Activated CD4-positive, alpha-beta T cell treated with anti-CD3 and anti-CD28 coated beads, Interleukin-2, amount 10 ng/mL, durations not matched to agents 7 days and 5 days (primary cell): ENCODE measurements at places on chromosomes 2 and 18. TPM values are rescaled to one million over a fixed set of nuclear protein-coding genes. Genes with fewer than 3 reads are reported as not detected.

NDC80 gene
- 96.5 TPM for total RNA-seq

UGT1A9 gene
- not detected for total RNA-seq

- H3K4me1 ChIP-seq = peaks cover 16% of the 10 kb centered on the region
- H3K27ac ChIP-seq = no peak overlapping the region
- H3K4me3 ChIP-seq = no peak overlapping the region
- no peak for DNase-seq
- no peaks in the 10 kb centered on the region for H3K27me3 ChIP-seq
- H3K36me3 ChIP-seq = peaks cover 4% of the 10 kb centered on the region
Measured at GRCh38 chr2:46097714-46098480, 199.3 kb upstream of the EPAS1 start.

DNA sequence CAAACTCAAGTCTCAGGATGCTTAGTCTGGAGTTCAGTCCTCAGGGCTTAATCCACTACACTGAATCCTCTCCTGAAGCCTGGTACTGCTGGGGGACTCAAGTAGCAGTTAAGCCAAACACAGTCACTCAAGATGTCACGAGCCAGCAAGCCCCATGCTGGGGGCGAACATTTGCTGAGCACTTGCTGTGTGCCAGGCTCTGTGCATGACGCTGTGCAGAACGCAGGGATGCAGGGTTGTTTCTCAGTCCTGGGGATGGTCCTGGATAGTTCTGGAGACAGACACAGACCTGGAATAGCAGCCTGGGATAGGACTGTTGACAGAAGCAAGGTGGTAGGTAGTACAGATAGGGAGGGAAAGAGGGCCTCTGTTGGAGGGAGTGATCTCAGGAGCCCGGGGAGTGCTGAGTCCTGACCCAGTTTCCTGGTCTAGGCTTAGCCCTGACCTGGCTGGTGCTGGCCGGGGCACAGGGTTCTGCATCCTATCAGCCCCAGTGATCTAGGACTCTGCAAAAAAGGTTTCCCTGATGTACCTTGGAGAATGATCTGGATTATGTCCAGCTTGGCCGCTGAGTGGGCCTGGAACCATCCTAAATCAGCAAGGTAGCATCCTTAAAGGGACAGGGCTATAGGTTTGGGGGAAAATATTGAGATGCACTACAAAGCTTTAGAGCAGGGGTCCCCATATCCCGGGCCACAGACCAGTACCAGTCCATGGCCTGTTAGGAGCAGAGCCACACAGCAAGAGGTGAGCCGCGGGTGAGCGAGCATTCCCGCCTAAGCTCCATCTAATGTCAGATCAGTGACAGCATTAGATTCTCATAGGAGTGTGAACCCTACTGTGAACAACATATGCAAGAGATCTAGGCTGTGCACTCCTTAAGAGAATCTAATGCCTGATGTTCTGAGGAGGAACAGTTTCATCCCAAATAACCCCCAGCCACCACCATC is 54.7 kb upstream of the OTOF start:
- H3K4me1 ChIP-seq = no peaks in the 10 kb centered on the region
- H3K27ac ChIP-seq = no peak overlapping the region

DNA sequence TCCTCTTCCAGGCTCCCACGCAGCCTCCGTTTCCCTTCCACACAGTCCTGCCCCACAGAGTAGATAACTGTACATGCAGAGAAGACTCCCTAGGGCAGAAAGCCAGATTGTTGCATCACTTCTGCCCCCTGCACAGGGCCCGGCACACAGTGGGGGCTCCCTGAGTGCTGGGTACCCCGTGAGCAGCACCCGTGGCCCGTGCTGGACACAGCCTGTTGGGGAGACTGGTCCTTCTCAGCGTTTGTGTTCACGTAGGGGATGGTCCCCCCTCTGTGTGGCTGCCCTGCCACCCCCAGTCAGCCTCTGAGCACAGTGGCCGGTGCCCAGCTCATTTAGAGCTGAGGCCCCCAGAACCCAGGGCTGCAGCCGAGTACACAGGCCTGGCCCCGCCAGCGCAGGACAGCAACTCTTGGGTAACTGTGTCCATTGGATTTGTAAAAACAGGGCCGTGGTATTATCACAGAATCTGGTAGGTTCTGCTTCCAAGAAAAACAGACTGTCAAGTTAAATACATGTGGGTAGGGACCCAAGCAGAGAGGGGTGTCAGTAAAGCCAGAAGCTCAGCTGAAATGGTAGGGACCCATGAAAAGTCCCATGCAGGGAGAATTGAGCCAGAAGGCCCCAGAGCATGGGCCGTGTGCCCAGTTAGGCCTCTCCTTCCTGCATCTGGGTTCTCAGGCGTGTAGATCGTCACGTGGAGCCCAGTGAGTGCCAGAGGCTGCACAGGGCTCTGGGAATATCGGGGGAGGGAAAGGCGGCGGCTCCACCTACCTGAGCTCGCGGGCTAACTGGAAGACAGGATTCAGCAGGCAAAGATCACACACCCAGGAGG is 257.3 kb downstream of the ATAD2B start:
- DNase-seq = no peak
- no peaks in the 10 kb centered on the region for H3K27me3 ChIP-seq
- H3K36me3 ChIP-seq = no peaks in the 10 kb centered on the region
- no peak overlapping the region for H3K4me3 ChIP-seq
- no peak overlapping the region for H3K27ac ChIP-seq

DNA sequence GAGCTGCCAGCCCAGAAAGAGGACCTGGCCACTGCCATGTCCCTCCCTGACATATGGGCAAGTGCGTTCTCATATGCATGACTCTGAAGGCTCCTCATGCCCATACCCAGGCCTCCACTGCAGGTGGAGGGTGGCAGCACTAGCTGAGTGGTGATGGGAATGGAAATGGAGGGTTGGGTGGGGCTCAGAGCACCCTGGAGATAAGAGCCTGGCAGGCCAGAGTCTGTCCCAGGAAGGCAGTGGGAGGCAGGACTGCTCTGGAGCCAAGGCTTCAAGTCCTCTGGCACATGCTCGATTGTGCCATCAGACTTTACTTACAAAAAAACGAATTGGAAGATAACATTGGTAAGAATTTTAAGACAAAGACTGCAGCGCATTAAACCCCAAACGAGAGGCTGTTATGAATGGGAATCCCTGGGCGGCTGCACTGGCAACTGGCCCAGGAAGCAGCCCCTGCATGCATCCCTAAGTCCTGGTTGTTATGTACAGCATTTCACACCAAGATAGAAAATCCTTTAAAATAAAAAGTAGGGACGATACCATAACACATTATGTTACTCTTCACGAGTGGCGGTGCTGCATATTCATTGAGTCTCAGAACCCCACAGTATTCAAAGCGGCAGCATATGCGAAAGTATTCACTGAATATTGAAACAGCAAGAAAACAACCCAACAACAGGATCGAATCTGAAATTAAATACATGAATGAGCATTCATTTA is 81.7 kb upstream of the FAM98A start:
- no peak overlapping the region for H3K27ac ChIP-seq
- DNase-seq = no peak
- no peaks in the 10 kb centered on the region for H3K4me1 ChIP-seq
- H3K36me3 ChIP-seq = no peaks in the 10 kb centered on the region

GRCh38 chr2:126115975-126116374 is 540.0 kb upstream of the GYPC start:
- DNase-seq = no peak
- no peak overlapping the region for H3K4me3 ChIP-seq
- H3K36me3 ChIP-seq = no peaks in the 10 kb centered on the region
- H3K27ac ChIP-seq = no peak overlapping the region

DNA sequence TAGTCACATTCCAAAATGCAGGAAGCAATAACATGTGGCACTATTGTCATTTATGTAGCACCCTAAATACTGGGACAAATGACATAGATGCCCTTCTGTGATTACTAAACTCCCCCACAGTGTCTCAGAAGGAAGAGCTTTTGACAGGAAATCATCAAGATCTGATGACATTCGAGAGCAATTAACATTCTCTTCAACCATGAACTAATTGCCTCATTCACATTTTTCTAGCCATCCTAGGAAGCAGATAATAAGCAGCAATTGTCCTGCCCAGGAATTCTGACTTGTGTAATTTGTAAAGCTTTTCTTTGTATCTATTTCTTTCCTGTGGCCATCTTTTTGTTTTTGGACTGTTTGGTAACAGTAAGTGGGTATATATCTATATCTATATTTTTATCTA is 292.6 kb downstream of the TGIF1 start:
- no peak for DNase-seq
- no peaks in the 10 kb centered on the region for H3K4me1 ChIP-seq
- H3K36me3 ChIP-seq = peaks cover 4% of the 10 kb centered on the region
- no peaks in the 10 kb centered on the region for H3K27me3 ChIP-seq

DNA sequence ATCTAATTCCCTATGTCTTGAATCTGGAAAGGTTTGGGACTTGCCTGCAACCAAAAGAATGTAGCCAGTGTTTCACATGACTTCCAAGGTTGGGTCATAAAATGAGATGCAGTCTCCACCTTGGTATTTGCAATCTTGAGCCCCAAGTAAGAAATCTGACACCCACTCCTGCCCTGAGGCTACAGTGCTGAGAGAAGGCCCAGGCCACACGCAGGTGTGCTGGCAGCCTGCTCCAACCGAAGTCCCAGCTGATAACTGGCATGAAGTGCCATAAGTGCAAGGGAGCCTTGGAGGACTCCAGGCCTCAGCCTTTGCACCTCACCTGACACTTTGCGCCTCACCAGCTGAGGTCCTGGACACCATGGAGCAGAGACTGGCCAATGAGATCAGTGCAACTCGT is 182.7 kb downstream of the ANAPC1 start:
- no peak overlapping the region for H3K27ac ChIP-seq
- no peak overlapping the region for H3K4me3 ChIP-seq
- no peak for DNase-seq

GRCh38 chr2:21055879-21056790 is 12.3 kb upstream of the APOB start:
- no peaks in the 10 kb centered on the region for H3K27me3 ChIP-seq
- H3K36me3 ChIP-seq = no peaks in the 10 kb centered on the region
- no peak overlapping the region for H3K4me3 ChIP-seq
- no peak for DNase-seq
- no peaks in the 10 kb centered on the region for H3K4me1 ChIP-seq

- no peaks in the 10 kb centered on the region for H3K4me1 ChIP-seq
- peaks cover 2% of the 10 kb centered on the region for H3K27me3 ChIP-seq
- no peak overlapping the region for H3K27ac ChIP-seq
- no peaks in the 10 kb centered on the region for H3K36me3 ChIP-seq
Measured at GRCh38 chr2:227889336-227889735, 17.9 kb downstream of the DAW1 start.

- H3K27ac ChIP-seq = peak overlapping the region; percentile 95
- no peak overlapping the region for H3K4me3 ChIP-seq
- peaks cover 49% of the 10 kb centered on the region for H3K36me3 ChIP-seq
- peak; percentile 40 for DNase-seq
- no peaks in the 10 kb centered on the region for H3K27me3 ChIP-seq
- H3K4me1 ChIP-seq = peaks cover 85% of the 10 kb centered on the region
Measured at GRCh38 chr2:201254081-201254730, 6.1 kb upstream of the CASP8 start.

DNA sequence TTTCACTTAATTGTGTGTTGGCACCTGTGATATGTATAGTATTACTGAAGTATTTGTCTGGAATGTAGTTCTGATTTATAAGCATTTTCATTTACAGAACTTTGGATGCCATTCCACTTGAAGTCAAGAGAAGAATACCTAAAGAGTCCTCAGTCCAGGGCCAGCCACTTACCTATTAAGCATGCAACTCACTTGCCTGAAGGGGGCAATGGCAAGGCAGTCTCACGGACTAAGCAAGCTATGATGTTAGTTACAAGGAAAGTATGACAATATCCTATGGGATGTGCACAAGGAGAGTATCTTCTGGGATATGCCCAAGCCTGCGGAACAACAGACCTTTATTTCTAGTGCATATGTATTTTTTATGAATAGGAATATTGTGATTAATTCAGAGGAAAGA is 369.4 kb upstream of the GCFC2 start:
- H3K27me3 ChIP-seq = no peaks in the 10 kb centered on the region
- H3K27ac ChIP-seq = no peak overlapping the region
- H3K4me1 ChIP-seq = no peaks in the 10 kb centered on the region
- DNase-seq = no peak

GRCh38 chr2:238139196-238140039 is 950 bp downstream of the KLHL30 start:
- peaks cover 3% of the 10 kb centered on the region for H3K4me1 ChIP-seq
- H3K27ac ChIP-seq = no peak overlapping the region
- H3K27me3 ChIP-seq = no peaks in the 10 kb centered on the region
- peak; percentile 33 for DNase-seq

DNA sequence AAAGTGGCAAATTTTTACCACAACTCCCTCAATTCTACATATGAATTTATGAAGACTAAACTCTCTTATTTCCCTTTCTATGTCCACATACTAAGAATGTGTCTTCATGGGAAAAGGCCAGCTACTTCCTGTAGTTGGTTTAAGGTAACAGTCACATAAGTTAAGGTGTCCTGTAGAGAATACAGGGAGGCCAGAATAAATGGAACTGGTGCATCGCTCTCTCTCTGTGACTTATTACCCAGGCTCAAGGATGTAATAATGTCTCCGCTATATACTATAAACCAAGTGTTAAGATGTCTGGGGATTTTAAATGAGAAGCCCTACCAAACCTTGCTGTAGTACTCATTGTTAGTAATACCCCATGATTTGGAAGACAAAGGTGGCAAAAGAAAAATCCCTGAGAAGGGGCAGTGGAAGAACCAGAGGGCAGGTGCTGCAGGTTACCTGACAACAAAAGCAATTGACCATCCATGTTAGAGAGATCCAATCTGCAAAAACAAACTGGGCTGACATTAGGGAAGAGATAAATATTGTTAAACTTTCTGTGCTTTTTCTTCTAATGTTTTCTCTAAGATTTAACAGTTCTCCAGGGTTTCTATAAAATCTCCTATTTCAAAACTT is 372.8 kb downstream of the TMX3 start:
- no peaks in the 10 kb centered on the region for H3K4me1 ChIP-seq
- no peaks in the 10 kb centered on the region for H3K27me3 ChIP-seq
- no peaks in the 10 kb centered on the region for H3K36me3 ChIP-seq

DNA sequence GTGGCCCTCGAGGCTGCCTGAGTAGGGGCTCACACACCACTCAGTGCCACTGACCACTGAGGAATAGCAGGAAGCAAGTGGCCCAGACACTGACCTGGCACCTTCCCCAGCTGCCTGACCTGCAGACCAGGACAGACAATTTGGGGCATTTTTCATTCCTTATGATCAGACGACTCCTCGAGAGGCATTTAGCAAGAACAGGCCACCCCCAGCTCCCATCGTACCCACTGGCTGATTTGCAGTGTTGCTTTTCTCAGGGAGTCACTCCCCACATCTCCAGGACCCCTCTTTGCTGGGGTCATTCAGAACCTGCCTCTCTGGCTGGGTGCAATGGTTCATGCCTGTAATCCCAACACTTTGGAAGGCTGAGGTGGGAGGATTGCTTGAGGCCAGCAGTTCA is 185.7 kb downstream of the HAUS1 start:
- H3K4me1 ChIP-seq = no peaks in the 10 kb centered on the region
- no peaks in the 10 kb centered on the region for H3K36me3 ChIP-seq
- H3K27me3 ChIP-seq = no peaks in the 10 kb centered on the region
- DNase-seq = no peak
- H3K4me3 ChIP-seq = no peak overlapping the region
- H3K27ac ChIP-seq = no peak overlapping the region
